ENCODE measurements at places on chromosomes 13 and 19.

DNA sequence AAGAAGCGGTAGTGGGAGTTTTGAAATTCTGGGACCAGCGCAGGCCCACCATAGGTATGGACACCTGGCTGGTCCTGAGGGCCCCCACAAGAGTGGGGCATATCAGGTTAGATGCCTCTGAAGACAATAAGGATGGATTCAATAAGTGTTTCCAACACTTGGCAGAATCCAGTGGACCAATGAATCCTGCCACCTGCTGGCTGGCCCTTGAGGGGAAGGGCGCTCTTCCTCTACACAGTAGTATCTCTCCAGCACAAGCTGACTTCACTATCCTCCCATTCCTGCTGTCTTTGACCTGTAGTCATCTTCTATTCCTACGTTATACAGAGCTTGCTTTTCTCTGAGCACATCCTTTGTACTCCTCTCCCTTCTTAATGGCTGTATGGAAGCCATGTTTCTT is 199.7 kb upstream of the TSHZ3 start:
- peak; percentile 6 for DNase-seq

DNA sequence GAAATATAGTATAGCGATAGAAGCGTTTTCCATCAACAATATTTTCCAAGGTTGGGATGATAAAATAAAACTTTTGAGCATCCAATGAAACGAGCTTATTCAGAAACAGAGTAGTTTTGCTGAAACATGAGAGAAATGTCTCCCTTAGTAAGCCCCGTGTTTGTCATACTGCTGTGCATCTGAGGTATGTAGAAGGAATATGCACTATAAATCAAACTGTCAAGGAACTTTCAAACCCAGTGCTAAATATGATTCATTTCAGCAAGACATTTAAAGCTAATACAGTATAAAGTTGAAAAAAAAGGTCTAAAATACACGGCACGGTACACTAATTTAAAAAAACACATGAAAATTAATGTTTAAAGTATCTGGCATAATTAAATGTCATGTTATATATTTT is 546.2 kb downstream of the SLITRK5 start:
- DNase-seq, result no peak

GRCh38 chr19:51607920-51608562 is 22.2 kb downstream of the SIGLEC5 start:
- DNase-seq, result peak; percentile 0

DNA sequence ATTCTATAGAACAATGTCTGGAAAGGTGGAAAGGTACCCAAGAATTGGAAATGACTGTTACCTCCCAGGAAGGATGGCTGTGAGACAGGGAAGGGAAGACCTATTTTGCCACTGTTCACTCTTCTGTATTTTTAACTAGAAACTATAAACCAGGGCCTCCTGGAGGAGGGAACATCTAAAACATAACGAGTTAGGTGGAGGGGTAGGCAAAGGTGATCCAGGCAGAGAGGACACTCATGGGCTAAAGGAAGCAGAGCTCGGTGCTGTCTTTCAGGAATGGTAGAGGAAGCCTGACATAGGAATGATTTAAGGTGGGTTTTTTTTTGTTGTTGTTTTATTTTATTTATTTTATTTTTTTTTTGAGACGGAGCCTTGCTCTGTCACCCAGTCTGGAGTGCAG is 5.8 kb downstream of the EIF3K start:
- no peak for DNase-seq

DNA sequence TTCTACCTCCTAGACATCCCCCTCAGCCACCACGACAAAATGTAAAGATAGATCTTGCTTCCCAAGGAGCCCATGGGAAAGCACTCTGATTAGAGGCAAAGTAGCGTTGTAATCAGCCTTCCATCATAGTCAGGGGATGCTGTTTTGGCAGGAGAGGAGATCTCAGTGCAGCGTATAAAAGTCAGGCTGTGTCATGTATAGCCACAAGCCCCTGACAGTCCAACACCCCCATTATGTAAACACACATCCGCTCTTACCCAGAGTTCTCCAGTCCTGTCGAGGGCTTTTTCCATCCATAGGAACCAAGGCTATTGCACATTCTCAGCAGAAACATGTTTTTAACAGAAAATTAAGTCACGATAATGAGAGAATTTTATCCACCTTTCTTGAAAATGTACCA is 156.3 kb downstream of the CYSLTR2 start:
- no peak for DNase-seq

DNA sequence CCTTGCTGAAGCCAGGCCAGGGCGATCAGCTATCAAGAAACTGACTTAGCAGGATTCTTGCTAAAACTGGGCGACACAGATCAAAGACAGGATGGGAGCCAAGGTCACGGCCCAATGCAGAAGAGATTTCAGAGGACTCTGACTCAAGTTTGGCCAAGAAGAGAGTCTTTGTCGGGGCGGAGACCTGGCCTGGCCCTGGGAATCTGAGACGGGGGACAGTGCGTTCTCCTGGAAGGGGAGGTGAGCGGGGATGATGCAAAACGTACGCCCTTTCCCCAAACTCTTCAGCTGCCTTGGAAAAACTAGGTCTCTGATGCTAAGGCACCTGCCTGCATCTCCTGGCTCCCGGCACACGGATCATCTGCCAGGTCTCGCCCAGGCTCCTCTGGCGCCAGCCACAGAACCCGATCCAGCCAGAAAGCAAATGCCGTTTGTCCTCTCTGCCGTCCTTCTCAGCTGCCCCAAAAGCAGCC is 9.8 kb downstream of the MVB12A start:
- DNase-seq, result no peak

GRCh38 chr19:34409189-34410164 is 5.3 kb downstream of the PDCD2L start:
- no peak for DNase-seq

GRCh38 chr19:53608381-53608780 is 23.4 kb upstream of the DPRX start:
- DNase-seq, result no peak

DNA sequence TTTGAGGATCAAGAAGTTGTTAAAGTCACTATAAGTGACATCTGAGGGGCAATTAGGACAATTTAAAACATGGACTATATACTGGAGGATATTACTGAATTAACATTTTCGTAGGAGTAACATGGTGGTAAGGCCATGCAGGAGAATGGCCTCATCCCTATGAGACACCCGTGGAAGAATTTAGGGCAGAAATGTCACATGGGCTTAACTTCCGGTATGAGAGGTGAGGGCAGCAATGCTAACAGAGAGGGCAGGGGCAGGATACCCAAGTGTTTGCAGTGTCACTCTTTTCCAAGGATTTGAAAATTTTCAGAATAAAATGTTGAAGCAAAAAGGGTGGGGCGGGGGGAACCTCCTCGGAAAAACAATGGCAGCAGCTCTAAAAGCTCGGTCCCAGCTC is 23.6 kb downstream of the RANBP3 start:
- DNase-seq, result no peak

DNA sequence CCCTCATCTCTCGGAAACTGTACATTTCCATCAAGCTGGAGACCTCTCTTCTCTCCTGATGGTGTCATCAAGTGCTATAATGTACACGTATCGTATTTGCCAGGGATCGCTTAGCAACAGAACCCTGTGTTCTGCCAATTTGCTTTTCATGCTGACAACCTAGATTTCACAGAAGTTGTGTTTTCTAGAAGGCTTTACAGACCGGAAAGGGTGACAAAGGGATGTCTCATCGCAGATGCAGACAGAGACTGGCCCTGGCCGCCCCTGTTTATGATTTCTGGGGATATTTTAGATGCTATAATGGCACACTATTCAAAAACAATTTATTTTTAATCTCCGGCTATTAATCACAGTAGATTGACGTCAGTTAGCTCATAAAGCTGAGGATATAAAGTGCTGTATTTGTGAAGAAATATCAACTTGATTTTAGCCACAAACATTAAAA is 291.4 kb downstream of the IRS2 start:
- DNase-seq, result peak; percentile 90

DNA sequence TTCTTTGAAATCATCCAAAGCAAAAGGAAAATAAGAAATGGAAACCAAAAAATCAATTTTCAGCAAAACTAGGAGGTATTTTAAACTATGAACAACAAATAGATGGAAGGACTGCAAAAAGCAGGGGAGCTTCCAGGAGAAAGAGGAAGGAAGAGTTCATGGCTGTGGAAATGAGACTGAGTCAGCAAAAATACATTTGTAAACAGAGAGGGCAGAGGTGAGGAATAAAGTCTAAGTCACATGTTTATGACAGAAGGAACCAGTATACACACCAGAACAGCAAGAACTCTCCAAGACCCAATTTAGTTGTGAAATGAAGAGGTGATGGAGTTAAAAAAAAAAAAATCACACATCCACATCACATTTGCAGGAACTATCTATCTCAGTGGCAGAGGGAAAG is 69.6 kb downstream of the RNASEH2B start:
- DNase-seq, result no peak

GRCh38 chr19:11463391-11463790 is 17.5 kb downstream of the ELAVL3 start:
- no peak for DNase-seq

DNA sequence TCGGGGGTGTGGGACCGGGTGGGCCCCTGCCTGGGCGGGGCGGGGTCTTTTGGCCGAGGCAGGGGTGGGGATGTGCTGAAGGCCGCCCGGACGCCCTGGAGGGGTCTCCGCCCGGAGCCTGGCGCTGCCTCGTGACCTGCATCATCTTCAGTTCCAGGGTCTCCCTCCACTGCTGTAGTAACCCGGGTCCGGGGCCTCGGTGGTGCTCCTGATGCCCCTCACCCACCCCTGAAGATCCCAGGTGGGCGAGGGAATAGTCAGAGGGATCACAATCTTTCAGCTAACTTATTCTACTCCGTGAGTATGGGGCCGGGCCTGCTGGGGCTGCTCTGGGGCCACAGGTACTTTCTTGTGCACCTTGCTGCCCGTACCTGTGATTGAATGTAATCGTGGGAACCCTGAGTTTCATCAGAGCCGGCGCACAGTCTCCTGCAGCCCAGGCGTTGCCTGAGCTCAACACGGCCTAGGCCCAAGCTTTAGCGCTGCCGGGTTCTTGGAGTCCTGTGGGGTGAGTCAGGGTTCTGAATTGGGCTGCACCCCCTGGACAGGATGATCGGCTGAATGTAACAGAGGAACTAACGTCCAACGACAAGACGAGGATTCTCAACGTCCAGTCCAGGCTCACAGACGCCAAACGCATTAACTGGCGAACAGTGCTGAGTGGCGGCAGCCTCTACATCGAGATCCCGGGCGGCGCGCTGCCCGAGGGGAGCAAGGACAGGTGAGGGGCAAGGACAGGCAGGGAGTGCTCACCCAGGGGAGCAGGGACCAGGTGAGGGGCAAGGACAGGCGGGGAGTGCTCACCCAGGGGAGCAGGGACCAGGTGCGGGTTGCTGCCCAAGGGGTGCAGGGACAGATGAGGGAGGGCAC is 10.5 kb downstream of the PEAK3 start:
- no peak for DNase-seq

- no peak for DNase-seq
Observed at GRCh38 chr13:50687545-50687944, 155.9 kb downstream of the DLEU7 start.

DNA sequence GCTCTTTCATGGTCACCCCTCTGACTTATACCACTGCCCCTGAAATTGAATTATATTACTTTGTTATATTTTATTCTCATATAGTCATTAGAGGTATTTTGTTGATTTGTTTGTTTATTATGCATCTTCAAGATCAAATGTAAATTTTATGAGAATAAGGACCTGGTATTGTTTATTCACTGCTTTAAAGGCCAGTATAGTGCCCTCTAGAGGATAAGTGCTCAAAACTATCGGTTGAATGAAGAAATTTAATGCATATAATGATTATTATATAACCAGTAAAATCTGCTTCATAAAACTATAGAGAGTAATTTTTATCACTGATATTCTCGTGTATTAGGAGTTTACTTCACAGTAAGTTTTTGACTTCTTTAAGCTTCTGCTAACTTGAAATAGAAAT is 1401.9 kb downstream of the SLITRK1 start:
- no peak for DNase-seq

- no peak for DNase-seq
Observed at GRCh38 chr19:51531349-51532315, at the start of gene SIGLEC6. TSS of gene SIGLEC6 (minus strand) at chr19:51531670. CDS start at chr19:51531648, 22 bp downstream.

DNA sequence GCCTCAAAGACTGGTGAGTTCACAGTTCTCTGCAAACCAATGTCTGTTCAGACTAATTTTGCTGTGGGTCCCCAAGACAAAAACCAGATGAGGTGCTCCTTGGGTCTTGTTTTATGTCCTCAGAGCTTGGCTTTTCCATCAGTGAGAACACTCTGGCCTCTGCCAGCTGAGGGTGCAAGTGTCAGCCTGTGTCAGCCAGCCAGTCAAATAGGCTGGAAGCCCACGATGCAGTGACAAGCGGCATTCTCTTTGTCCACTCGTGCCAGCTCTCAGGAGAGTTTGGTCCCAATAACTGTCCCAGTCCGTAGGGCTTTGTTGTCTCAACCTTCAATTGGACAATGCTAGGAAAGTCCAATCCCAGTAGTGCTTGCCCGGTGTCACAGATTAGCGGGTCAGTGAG is 9.4 kb upstream of the AKT2 start:
- DNase-seq, result no peak

DNA sequence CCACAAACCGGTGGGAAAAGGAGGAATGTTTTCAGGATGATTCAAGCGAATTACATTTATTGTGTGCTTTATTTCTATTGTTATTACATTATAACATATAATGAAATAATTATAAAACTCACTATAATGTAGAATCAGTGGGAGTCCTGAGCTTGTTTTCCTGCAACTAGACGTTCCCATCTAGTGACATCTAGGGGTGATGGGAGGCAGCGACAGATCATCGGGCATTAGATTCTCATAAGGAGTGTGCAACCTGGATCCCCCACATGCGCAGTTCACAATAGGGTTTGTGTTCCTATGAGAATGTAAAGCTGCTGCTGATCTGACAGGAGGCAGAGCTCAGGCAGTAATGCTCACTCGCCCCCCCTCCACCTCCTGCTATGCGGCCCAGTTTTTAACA is 54.5 kb downstream of the SPTBN4 start:
- DNase-seq, result no peak

GRCh38 chr13:31521435-31521834 is 217.9 kb upstream of the RXFP2 start:
- DNase-seq, result no peak

- no peak for DNase-seq
Observed at GRCh38 chr13:31739226-31739625, at the start of gene RXFP2. TSS of gene RXFP2 (plus strand) at chr13:31739526. CDS start at chr13:31739613, 87 bp downstream.

DNA sequence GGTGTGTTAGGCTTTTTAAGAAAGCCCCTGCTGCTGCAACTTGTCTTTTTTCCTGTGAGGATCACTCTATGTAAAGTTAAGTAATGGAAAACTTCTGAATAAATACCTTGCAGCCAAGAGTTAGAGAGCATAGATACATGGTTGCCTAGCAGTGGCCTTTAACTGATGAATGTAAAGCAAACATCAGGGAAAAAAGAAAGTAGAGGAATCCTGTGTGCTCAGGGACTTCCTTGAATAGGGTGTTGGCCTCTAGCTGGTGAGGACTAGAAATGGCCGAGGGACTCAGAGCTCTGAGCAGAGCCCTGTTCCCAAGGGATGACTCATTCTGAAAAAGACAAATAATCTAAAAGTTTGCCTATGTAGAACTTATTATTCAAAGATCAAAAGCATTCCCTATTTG is 135.7 kb downstream of the MIPEP start:
- no peak for DNase-seq

DNA sequence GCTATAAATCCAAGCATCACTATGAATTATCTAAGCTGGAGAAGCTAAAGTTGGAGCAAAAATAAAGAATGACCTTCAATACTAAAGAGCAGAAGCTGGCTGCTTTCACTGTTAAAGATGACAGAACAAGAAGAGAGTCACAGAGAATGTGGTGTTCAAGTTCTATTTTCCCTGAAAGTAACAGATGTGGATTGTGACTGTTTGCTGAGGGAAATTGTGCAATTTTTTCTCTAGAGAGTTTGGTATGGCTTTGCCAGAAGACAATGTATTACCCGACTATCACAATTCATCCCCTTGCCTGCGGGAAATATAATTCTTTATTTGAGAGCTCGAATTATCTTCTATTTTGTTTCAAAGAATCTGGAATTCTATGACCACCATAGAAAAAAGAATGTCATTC is 83.1 kb downstream of the TNFSF13B start:
- DNase-seq, result no peak

Measured in SHP77 treated with DMSO at 0.1 percent for 48 hours (cell line).